Activated T-helper 9 cell treated with anti-CD3 and anti-CD28 coated beads, Interleukin-2, amount 50 U/mL, for 16 hours (primary cell): ENCODE measurements at places on chromosomes 3 and 15.

GRCh38 chr3:132788301-132788671 is 66.1 kb upstream of the NPHP3 start:
- no peak for DNase-seq

- DNase-seq: no peak
These were observed 49.7 kb upstream of the GOLGA6B start for GRCh38 chr15:72604794-72605193.

DNA sequence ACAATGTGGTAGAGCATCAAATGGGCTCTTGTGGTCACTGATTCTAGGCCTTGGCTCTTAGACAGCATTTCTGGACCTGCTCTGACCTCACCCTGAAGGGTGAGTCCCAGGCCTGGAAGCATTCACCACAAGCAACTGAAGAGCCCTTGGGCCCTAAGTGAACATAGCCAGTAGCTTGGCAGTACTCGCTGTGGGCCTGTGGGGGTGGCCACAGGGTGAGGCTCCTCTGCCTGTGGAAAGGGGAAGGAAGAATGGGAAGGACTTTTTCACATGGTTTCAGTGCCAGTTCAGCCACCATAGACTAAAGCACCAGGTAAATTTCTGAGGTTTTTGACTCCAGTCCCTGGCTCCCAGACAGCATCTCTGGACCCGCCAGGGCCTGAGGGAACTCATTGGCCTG is 5.1 kb upstream of the ZSCAN2 start:
- no peak for DNase-seq

GRCh38 chr3:148269816-148270215 is 427.9 kb upstream of the AGTR1 start:
- DNase-seq: no peak

DNA sequence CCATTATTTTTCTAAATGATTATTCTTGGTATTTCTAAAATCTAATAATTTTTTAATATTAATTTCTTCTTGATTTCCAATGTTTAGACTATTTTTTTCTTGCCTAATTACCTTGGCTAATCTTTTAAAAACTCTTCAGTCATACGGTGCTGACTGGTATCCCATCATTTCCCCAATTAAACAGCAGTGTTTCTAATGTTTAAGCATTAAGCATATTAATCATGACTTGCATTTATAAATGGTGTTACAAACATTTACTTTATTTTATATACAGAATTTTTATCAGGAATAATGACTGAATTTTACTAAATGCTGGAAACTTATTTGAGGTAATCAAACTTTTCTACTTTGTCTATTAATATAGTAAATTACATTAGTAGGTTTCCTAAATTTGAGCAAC is 199.3 kb downstream of the ADAMTSL3 start:
- DNase-seq: no peak

GRCh38 chr3:98518816-98519215 is 3.9 kb downstream of the CLDND1 start:
- DNase-seq: no peak

DNA sequence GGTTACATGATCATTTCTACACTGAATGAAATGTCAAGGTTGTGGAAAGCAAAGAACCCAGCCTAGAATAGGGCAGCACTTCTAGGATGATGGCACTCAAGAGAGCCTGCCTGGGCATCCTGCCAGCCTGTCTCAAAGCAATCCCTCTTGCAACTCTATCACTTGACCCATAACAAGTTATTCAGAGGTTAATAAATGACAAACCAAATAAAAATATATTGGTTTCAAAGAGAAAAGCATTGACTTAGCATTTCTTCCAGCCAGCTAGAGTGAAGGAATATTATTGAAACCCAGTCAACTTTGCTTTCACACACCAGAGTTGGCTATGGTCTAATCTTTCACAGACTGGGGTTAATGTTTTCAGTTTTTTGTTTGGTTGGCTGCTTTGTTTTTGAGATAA is 214.6 kb upstream of the UBE2E2 start:
- DNase-seq: no peak

DNA sequence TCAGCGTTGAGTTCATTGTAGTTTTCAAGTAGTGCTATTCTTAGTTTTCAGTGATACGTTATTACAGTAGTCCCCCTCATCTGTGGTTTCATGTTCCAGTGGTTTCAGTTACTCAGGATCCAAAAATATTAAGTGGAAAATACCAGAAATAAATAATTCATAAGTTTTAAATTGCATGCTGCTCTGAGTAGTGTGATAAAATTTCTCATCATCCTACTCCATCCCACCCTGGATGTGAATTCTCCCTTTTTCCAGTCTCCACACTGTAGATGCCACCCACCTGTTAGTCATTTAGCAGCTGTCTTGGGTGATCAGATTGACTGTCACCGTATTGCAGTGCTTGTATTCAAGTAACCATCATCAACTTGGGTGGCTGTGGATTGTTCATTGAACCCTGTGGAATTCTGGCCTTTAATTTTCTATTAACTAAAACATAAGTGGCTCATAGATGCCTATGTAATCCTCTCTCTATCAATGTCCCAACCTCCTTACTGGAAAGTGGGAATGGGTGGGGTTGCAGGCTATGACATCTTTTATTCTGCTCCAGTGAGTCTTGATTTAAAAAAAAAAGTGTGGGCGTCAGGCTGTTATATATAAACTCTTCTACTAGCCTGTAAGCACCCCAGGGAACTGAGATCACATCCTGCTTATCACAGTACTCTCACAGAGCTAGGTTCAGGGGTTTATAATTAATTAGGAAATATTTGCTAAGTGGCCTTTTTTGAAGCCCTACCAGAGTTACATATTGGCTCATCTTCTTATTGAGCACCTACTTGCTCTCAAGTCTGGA is 97.5 kb downstream of the CFAP20DC start:
- DNase-seq: no peak

- no peak for DNase-seq
These were observed 54.1 kb downstream of the EXOG start for GRCh38 chr3:38549957-38550840.

DNA sequence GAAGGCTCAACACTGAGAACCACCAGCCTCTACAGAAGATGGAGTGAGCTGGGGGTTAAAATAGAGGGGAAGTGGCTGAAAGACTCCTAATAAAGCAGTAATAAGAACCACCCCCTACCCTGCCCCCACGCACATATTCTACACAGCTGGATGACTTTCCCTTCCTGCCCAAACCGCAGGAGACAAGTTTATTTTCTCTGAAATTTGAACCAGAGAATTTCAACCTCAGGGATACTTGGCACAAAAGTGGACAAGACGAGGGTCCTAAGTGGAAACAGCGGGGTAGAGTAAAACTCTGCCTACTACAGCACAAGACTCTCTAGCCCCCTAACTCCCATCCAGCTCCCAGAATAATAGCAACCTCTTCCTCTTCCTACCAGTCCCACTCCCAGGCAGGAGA is 28.4 kb downstream of the USF3 start:
- DNase-seq: no peak

- no peak for DNase-seq
These were observed 166.9 kb downstream of the UACA start for GRCh38 chr15:70596354-70597055.

GRCh38 chr15:89504166-89504565 is 7.8 kb upstream of the RHCG start:
- no peak for DNase-seq

DNA sequence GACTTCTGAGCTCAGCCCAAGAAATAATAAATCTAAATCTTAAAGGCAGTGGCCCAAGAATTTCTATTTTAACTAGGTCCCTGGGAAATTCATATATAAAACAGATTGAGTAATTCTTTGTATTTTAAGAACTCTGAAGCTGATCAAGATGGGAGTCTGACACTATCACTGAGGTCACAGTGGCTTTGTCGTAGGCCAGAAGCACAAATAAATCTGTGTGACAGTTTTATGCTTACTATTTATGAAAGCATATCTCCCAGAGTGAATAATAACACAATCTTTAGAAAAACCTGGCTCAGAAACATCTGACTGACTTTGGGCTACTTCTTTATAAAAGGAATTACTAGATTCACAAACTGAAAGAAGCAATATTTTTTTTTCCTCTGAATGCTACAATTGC is 51.9 kb downstream of the SLITRK3 start:
- no peak for DNase-seq

DNA sequence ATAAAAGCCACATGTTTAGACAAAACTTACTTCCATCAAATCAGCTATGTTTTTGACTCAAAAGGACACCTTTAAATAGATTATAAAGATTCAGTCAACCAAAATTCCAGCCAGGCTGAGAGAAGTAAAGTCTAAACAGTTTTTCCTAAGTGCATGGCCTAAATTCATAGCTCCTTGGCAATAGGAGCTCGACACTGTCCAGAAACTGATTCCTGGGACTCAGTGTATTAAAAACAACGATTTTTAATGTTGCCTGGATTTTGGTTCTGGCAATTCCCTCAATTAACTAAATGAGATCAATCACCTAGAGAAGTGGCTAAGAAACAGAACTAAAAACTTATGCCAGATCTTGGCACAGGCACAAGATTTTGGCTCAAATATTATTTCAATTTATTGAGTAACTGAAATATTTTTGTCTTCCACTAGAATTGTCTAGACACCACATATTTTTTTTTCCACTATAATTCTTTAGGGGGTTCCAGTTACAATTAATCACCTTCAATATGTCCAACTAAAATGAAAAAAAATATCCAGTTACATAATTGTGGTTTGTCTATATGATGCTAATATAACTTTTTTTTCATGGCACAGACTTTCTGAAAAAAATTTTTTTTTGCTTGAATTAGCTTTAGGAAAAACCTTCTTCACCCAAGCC is 135.9 kb downstream of the TFDP2 start:
- DNase-seq: no peak

GRCh38 chr15:56295433-56295832 is 51.8 kb upstream of the RFX7 start:
- DNase-seq: no peak

DNA sequence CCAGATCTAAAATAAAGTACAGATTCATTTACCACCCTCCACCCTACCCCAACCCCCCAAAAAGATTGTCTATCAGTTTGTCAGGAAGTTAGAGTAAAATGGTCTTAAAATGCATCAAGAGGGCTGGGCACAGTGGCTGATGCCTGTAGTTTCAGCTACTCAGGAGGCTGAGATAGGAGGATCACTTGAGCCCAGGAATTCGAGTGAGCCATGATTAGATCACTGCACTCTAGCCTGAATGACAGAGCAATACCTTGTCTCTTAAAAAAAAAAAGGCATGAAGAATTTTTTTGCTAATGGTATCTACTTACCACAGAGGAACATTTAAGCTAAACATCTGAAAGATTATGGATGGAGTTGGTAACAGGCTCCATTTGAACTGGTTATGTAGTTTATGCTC is 71.0 kb downstream of the RBM6 start:
- no peak for DNase-seq

DNA sequence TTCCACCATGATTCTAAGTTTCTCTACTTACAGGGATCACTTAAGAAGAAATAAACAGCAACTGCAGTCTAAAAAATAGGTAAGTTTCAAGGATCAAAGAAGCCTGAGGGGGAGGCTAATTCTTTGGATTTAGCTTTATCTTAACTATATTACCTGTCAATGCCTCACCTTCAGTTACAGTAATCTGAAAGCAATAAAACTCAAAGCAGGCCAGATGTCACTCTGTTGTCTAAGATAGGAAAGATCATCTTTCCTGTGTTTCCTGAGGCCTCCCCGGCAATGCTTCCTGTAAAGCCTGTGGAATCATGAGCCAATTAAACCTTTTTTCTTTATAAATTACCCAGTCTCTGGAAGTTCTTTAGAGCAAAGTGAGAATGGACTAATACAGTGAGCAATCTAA is 60.2 kb downstream of the NPTN start:
- DNase-seq: no peak

- DNase-seq: no peak
These were observed 267.8 kb upstream of the LRRN1 start for GRCh38 chr3:3531476-3531875.

DNA sequence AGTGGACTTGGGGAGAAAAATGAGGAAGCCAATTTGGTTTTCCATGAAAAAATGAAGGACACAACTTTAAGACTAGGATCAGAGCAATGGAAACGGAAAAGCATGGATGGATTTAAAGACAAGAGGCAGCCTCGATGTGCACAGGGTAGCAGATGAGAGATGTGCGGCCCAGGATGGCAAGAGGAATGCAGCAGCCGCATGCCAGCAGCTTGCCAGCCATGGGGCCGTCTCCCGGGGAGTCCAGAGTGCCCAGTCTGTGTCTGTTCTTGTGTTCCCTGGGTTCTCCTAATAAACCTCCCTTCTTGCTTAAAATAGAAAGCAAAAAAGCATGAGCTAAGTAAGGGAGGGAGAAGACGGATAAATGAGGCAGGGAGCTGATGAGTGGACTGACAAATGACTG is 68.0 kb upstream of the IQSEC1 start:
- no peak for DNase-seq

- DNase-seq: no peak
These were observed 38.6 kb upstream of the APH1B start for GRCh38 chr15:63238796-63239195.

- peak; percentile 18 for DNase-seq
These were observed 394.5 kb upstream of the DPPA4 start for GRCh38 chr3:109731639-109732473.

DNA sequence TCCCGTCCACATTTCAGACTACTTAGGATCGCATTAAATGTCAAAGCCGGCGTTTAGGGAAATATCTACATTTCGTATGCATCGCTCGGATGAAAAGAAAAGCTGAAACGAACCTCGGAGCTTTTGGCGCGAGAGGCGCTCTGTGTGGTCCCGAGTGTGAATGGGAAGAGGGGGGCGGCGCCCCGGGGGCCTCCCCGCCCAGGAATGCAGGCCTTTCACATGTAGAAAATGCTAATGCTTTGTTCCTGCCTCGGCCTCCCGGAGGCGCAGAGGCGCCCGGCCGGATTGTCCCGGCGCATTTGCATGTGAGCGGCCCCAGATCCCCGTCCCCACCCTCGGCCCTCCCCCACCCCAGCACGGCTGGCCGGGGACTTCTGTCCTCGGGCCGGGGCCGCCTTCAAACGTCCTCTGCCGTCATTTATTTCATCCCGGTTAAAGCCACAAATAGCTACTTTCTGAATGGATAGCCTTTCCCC is 37.0 kb upstream of the TRIM71 start:
- peak; percentile 0 for DNase-seq

DNA sequence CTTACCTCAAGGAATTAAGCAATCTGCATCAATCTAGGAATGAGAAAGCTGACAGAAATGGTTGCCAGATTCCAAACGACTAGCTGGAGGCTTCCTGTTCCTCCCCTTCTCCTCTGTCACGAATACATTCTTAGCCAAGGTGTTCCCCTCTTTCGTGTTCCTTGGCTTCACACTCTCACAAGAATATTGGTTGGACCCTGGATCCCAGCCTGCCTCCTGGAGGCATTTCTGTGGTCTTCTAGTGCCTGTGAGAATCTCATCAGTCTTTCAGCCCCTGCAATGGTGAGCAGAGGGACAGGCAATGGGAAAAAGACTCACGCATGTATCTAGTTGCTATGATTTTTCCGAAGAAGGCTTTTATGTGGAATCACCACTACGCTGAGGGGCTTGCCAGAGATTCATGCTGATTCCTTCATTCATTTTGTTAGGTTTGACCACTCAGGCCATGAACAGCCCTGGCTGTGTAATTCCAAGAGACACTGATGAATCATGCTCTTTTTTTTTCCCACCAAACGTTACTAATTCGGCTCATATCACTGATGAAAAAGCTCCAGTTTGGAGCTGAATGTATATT is 1.6 kb upstream of the P3H2 start:
- no peak for DNase-seq
